CD4-positive, alpha-beta T cell treated with Interleukin-1 beta for 1 hour (primary cell): ENCODE measurements at places on chromosomes 3 and 15.

GRCh38 chr3:4766716-4767499 is 212.3 kb upstream of the BHLHE40 start:
- no peak for DNase-seq

- no peak for DNase-seq
Observed at GRCh38 chr3:133896002-133896761, 500 bp upstream of the RAB6B start.

DNA sequence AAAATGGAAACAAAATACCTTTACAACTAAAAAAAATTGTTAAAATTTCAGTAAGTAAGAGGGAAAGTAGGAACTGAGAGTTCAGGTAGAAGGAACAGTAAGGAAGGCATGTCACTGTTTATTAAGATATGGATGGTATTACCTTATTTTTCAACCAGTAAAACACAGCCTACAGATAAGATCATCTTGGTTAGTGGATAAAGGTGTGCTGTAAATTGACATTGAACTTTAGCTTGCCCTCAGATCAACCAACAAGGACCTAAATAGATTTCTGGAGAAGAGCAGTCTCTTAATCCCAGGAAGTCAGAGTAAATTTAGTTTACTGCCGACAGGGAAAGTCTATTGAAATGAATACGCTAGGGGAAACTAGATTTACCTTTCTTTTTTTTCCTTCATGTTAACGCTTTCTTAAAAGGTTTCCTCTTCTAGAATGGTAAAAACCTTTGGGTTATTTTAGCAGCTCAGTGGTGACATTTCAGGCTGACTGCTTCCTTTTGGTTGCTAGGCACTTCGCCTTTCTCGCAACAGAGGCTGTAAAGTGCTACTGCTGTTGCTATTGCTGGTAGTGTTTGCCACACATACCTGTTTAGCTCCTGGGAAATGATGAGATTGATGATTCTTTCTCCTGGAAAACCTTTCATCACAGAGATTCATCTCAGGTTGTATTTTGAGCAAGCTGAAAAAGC is 12.9 kb downstream of the DZIP3 start:
- peak; percentile 59 for DNase-seq

GRCh38 chr3:24793896-24794295 is 299.2 kb upstream of the THRB start:
- DNase-seq, result no peak

GRCh38 chr3:136250059-136250902 is at the start of gene PCCB:
PCCB (plus strand) TSS chr3:136250340; CDS start chr3:136250376, 36 bp downstream.
- DNase-seq, result peak; percentile 93

GRCh38 chr15:63197626-63198025 is 8.2 kb downstream of the RAB8B start:
- no peak for DNase-seq

- no peak for DNase-seq
Observed at GRCh38 chr3:177330779-177331178, 133.5 kb upstream of the TBL1XR1 start.

- no peak for DNase-seq
Observed at GRCh38 chr15:83764201-83764838, 110.4 kb downstream of the ADAMTSL3 start.

GRCh38 chr3:130865489-130865888 is 28.4 kb upstream of the ATP2C1 start:
- DNase-seq, result no peak

GRCh38 chr15:48002767-48003166 is 118.0 kb upstream of the SLC24A5 start:
- no peak for DNase-seq

GRCh38 chr15:68440136-68440535 is 8.2 kb upstream of the ITGA11 start:
- DNase-seq, result no peak

GRCh38 chr3:64594134-64594533 is 93.7 kb downstream of the ADAMTS9 start:
- no peak for DNase-seq

GRCh38 chr3:88480822-88481221 is 331.1 kb downstream of the C3orf38 start:
- no peak for DNase-seq

GRCh38 chr3:42090973-42091731 is at the start of gene TRAK1:
TRAK1 (plus strand) TSS chr3:42091357; CDS start chr3:42091470, 113 bp downstream.
- DNase-seq, result no peak

DNA sequence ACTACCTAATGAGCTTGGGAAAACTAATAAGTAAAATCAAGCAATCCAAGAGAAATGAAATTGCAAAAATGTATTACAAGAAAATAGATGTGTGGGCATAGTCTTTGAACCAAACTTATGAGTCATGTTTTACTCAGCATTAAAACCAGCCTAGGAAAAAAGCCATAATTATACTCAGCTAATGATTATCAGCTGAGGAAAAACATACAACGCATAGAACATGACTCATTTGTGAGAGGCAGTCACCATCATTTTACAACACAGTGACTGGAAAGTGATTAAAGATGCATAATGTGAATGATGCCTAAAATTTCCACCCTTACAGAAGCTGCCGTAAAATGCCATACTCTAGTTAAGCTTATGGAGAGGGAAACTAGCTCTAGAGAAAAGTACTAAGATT is 238.0 kb upstream of the EOMES start:
- DNase-seq, result no peak

DNA sequence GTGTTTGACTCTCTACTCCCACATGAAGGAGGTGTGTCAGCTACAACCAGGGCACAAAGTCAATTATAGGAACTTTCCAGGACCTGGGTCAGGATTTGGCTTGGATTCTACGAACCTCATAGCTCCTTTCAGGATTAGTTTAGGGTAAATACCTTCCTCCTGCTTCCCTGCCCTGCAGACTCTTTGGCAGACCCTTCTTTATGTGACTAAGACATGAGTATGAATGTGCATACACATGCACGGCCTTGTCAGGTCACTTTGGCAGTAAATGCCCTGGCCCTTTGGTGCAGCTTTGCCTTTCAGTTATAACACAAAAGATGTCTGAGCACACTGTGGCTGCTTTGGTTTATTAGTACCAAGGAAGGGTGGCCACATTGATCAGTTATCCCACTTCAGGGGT is 68.9 kb downstream of the GHSR start:
- DNase-seq, result no peak

GRCh38 chr3:37901721-37902120 is 40.0 kb downstream of the CTDSPL start:
- DNase-seq, result no peak

DNA sequence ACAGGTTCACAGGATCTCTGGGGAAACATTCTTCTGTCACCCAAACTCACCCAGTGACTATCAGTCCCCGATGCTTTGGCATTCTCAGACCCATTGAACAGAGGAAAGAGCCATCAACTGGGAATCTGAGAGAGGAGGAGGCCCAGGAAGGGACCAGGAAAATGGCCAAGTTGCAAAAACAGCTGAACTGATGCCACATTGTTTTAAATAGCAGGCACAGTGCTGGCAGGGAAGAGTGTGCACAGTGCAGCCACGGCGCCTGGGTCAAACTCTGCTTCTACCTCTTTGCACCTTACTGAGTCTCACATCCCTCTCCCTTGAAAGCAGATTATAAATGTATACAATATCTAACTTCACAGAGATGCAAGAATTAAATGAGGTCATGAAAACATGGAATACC is 66.4 kb downstream of the SRGAP3 start:
- no peak for DNase-seq

DNA sequence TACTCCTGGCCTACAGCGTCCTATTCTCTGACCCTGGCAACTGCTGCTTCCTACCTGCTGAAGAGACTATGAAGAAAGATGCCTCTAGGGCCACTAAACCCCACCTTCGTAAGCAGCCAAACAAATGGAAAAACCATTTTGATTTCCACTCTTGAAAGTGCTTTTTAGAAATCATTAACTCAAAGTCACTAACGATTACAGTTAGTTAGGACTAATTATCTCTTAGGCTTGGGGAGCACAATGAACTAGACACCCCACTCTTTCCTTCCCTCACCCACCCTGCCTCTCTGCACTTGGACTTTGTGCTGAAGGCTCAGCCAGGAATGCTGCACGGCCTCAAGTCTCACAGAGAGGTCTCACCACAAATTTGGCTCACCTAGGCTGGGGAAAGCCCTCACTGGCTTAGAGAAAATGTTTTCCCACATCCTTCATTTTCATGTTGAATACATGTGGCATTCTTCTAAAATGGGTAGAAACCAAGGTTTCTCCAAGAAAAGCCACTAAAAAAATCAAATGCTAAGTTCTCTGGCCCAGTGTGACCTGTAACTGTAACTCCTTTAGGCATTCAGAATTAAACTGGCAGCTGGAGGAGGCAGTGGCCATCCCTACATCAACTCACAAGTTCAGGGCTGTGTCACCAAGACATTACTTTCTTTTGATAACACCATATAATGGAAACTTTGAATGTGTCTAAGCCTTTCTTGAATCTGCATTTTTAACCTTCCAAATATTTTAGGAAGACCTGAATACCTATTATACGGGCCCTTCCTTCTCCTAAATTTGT is 47.1 kb downstream of the NPTN start:
- no peak for DNase-seq

DNA sequence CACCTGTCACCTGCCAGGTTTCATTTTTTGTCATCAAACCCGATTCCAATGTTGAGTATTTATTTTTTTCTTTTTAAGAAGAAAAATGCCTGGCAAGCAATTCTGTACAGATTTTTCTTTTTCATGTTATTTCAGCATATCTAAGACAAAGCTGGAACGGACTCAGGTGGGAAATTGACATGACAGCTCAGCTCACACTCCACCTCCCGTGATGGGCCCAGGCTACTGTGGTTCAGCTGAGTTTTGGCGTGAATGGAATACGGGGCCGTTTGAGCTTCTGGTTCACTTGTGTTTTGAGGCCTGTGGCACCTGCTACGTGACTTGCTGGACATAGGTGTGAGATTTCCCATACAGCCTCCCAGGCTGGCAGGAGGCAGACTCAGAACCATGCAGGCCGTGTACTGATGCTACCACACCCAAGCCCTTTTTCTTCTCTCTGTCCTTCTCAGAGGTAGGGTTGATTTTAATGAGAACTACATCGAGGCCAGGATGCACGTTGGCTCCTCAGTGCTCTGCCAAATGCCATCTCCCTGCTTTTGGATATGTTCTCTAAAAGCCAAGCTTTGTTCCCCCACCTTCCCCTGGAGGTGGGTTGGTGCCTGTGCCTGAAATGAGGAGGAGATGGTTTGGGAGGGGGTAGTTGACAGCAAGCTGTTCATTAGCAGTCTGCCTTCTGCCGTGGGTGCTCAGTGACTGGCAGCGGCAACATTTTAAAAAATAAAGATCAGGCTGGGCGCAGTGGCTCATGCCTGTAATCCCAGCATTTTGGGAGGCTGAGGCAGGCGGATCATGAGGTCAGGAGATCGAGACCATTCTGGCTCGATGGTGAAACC is 48.7 kb downstream of the TRAK1 start:
- no peak for DNase-seq

DNA sequence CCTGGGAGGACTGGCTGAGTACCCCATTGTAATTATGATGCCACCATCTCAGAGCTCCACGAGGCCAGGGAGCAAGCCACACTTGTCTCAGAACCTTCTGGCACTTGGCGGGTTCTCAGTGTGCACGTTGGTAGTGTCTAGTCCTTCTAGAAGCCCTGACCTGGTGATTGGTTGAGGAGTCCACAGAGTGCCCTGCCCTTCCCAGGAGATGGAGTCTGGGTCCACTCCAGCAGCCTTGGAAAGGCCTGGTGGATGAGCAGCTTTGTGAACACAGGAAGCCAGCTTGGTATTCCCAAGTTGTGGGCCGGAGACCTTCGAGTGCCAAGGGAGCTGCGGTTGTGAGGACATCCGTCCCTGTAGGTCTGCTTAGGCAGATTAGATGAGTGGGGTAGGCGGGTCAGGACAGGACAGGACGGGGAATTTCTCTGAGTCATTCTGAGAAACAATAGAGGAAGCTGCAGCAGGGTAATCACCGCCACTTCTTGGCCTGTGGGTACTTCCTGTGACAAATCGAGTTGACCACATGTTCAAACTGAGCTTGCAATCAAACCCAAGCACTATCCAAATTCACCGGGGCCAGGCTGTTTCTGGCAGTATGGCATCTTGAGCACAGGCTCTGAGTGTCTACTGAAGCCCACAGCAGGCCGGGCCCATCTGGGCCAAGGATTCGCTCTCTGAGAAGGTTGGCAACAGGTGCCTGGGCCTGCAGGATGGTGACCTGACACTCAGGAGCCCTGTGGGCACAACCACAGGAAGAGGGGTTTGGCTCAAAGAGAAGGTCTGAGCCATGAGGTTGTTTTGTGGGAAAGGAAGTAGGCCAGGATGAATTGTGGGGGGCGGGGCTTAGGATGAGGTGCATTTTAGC is 71.5 kb upstream of the PLXNA1 start:
- DNase-seq, result peak; percentile 85

DNA sequence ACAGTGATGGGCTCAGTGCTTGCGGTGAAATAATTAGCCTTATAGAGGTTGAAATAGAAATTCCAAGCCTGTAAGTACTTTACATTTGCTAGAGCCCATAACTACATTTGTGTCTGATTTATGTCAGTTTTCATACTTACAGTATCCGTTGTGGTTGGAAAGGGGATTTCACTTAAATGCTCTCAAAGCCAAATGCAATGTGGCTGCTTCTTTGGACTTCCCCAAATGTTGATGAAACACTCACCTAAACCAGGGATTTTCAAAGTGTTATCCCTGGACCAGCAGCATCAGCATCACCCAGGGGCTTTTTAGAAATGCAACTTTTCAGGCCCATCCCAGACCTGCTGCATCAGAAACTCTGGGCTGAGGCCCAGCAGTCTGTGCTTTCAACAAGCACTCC is 378.7 kb downstream of the MCTP2 start:
- DNase-seq, result no peak

DNA sequence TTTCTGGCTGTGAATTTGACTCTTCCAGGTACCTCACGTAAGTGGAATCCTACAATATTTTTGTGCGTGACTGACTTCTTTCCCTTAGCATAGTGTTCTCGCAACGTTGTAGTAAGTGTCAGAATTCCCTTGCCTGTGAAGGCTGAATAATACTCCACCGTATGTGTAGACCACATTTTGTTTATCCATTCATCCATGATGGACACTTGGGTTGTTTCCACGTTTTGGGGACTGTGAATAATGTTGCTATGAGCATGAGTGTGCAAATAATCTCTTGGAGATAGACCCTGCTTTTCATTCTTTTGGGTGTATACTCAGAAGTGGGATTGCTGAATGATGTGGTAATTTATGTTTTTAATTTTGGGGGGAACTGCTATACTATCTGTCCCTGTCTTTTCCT is 82.2 kb downstream of the APBA2 start:
- no peak for DNase-seq

GRCh38 chr15:54250326-54250725 is 272.1 kb downstream of the UNC13C start:
- DNase-seq, result no peak
